ENCODE measurements at places on chromosomes 12 and 14.

DNA sequence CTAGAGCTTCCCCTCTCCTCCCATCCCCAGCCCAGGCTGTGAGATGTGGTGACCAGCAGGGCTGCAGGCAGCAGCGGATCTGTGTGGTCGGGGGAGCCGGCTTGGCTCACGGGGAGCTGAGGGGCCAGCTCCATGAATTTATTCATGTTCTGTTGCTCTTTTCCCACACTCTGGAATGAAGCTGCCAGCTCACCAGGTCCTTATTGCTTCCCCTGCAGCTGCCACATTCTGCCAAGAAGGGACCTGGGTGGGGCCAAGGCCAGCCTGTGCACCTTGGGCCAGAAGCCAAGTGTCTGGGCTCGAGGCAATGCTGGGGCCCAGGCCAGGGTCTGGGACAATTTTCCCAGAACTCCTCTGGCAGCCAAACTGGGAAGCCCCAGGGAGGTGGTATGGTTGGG lies 2.5 kb upstream of the C1QL4 start:
- DNase-seq = no peak

DNA sequence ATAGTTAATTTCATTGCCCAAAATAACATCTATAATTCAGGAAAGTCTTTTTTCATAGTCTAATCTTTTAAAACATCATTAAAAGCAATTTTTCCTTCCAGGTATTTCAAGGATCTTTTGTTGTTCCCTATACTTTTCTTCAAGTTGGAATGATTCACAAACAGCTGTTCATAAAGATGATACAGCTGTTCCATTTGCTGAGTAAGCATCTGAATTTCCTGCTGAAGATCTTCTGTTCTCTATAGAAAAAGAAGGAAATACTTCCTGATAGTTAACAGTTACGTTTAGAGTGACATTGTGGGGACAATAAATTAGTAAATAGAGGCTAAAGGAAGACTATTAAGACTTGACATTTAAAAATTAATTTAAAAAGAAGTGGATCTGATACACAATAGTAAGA lies 30.3 kb upstream of the ESR2 start:
- no peak for DNase-seq

- peak; percentile 33 for DNase-seq
These were observed 96.2 kb downstream of the BTG1 start for GRCh38 chr12:92049403-92049802.

DNA sequence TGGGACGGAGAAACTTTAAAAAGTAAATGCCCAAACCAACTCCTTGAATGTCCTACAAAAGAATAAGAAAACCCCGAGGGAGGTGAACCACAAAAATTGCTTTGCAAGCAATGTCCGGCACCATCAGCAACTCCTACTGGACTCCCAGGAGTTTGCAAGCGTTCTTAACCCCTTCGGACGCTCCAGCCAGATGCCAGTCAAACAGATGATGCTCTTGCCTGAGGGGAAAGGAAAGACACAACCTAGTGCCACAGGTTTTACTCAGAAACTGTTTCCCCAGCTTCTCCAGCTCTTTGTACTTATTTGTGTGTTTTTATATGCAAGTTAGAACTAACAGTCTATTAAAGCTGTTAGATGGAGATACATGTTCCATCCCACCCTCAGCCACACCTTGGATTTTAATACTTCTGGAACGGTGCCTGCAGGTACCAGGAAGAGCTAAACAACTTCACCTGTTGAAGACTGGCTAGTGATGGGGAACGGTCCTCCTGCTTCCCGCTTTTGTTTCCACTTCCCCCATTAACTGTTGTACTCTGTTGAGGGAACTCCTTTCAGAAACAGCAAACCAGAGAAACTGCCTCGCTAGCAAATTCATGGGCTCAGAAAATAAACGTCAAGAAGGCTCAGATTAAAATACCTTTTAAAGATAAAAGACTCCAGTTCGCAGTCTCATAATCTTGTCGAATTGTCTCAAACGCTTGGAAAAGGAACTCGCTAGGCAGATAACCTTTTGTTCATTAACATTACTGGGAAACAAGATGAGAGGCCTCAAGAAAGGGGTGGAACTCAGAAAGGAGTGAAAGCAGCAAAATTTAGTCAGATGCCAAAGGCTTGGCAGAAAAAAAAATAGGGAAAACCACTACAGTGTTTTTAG lies 1.1 kb upstream of the FERMT2 start:
- DNase-seq = no peak

GRCh38 chr14:61406675-61407074 lies 85.3 kb downstream of the PRKCH start:
- no peak for DNase-seq

DNA sequence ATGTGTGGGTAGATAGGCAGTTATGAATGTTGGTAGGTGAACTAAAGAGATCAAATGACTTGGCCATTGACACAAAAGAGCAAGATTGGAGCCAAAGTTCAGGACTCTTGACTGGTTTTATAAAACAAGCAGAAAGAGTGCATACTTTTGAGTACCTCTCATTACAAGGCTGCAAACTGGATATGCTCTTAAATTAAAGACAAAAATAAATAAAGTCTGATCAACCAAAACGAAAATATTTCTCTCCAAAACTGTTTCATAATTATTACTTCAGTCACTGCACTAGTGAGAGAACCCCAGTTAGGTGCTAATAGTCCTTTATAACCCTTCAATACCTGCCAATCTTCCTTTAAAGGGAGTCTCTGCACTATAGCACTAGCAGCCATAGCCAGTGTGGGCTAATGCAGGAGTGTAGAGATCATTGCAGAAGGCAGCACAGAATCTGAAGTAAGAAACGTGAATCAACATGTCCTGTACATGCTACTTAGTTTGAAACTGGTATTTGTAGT lies 147.1 kb downstream of the FOXA1 start:
- no peak for DNase-seq

- DNase-seq = no peak
These were observed 381.9 kb downstream of the SLC16A7 start for GRCh38 chr12:59977779-59978178.

GRCh38 chr12:44377443-44378187 lies 498.5 kb downstream of the NELL2 start:
- DNase-seq = no peak

- DNase-seq = peak; percentile 82
These were observed 42.0 kb upstream of the GPR68 start for GRCh38 chr14:91286530-91286937.

DNA sequence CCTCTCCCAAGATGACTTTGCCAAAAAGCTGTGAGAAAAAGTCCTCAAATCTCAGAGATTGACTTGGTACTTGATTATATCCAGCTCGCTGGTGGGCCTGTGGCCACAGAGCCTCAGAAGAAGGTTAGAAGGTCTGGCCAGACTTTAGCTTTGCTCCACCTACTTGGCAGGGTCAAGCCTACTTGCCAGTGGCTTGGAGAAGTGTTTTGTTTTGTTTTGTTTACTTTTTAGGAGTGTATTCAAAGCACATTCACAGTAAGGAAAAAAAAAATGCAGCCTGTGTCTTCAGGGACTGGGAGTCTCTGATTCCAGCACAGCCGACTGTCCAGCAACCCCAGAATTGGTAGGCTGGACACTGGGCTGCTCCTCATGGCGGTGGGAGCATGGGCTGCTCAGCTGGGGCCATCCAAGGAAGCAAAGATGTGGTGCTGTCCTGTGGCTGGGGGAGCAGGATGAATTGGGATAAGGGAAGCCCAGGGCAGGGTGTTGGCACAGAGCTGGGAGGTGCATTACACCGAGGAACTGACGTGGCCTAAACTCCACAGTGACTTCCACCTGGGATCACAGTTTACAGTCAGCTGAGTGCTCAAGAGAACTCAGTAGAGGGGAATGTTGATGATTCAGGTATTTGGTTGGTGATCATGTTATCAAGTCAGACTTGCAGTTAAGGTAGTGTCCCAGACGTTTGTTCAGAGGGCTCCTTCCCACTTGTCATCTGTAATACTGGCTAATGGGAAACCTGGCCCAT lies 73.5 kb downstream of the PPP2R5C start:
- no peak for DNase-seq

DNA sequence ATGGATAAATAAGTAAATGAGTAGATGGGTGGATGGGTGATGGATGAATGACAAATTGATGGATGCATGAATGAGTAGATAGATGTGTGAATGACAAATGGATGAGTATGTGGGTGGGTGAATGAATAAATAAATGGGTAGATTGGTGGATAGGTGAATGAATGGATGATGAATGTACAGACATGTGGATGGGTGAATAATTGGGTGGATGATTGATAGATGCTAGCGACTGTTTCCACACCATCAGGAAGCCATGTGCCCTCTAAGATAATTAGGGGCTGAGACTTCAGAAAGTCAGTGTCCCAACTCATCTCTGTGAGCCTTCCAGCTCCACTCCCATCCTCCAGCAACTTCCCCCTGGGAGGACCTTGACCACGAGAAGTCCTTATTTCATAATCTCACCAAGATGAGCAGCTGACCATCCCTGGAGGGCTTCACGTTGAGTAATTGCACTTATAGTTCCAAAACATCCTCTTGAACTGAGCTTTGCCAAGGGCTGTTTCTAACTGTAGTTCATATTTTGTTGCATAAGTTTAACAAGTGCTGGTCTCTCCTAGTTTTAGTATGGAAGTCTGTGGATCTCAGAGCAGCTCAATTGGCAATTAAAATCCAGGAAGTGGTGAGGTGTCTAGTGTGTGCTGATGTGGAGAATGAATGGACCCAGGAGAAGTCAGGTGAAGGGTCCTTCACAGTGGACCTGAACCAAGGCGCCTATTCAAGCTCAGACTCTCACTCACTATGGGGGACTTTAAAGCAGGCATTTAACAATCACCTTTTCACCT lies 295.7 kb downstream of the ADGRD1 start:
- peak; percentile 40 for DNase-seq

GRCh38 chr12:91370086-91370868 lies 187.7 kb upstream of the DCN start:
- no peak for DNase-seq

DNA sequence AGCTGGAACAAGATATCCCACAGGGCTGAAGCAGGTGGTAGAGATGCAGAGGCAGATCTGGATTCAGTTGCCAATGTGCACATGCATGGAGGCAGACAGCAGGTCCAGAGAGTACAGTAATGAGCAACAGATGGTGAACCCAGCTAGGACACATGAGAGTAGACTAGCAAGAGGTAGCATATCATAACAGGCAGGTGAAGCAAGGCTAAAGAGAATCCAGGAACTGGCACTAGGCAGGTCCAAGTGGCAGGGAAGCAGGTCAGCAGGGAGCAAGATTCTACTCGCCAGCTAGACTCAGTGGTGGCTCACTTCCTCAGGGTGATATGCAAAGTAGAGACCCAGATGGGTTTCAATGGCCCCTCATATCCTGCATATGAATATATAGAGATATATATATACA lies 15.3 kb upstream of the MYF6 start:
- no peak for DNase-seq

DNA sequence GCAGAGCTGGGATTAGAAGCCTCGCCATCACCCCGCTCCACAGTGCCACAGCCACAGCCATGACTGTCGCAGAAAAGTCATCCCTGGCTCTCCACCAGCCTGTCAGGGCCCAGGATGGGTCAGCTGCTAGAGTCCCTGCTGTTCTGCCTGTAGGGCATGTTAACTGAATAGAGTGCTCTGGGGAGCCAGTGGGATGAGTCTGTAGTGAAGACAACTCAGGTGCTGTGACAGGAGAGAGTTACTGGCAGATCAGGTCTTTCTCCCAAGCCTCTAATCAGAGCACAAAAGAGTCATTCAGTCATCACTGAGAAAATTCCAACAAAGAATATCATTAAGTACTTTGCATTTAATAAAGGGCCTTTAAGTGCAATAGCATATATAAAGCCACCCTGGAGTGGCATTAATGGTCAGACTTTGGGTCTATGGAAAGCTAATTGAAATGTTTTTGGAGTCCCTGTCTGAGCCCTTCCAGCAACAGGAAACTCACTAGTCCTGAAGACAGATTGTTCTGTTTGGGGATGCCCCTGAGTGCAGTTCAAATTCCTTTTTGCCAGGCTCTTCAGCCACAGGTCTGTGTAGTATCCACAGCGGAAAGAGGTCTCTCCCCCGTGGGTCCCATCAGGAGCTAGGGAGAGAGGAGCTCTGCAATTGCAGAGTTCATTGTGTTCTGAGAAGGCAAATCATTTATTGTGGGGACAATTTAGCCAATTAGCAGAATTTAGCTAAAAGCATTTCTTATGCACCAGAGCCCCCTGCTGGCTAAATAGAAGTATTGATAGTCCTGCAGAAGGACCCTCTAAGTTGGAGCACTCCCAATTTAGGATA lies 45.2 kb upstream of the C14orf132 start:
- DNase-seq = peak; percentile 28

GRCh38 chr12:59600171-59600570 lies 4.3 kb downstream of the SLC16A7 start:
- peak; percentile 60 for DNase-seq

DNA sequence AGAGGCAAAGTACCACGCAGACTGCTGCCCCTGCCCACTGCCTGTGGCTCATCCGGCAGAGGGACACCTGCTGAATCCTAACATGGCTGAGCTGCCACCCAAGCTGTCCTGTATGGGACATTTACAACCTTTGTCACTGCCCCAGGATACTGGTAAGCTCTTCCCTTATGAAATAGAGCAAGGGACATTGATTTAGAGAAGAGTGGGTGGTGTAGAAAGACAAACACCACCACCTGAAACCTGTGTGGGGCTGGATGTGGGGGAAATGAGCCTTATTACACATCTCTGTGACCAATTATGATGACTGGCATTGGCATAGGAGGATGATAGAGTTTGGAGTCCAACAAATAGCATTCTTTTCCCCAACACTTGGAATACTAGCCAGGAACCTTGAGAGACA lies 81.2 kb upstream of the GZMB start:
- no peak for DNase-seq

- DNase-seq = peak; percentile 86
These were observed 1.7 kb downstream of the CDK17 start for GRCh38 chr12:96398424-96399119.

DNA sequence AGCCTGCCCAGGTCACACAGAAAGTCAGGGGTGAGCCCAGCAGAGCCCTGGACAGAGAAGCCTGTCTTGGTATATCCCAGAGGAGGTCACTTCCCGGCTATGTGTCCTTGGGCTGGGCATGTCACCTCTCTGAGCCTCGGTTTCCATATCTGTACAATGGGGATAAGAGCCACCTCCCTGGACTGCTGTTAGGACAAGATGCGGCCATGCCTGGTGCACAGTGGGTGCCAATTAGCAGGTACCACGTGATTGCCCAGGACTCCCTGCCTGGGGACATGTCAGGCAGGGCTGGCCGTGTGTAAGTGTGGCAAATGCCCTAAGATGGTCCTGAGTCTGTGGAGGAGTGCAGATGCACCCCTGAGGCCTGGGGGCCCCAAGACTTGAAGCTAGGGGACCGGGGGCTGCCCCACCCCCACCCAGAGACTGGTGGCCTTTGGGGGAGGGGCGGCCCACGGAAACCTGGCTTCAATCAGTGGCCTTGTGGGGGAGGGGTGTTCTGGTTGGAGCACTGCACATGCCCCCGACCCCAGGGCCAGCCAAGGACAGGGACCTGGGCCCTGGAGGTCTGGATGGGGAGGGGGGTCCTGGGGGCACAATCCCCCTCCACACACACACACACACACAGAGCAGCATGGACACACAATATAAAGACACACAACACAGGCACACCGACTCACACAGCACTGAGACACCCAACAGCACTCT lies 878 bp downstream of the TMEM119 start:
- DNase-seq = no peak

GRCh38 chr12:52993558-52993869 lies 12.7 kb upstream of the EIF4B start:
- no peak for DNase-seq

Data from inflammatory macrophage (primary cell).